Left hindlimb (tissue), 1 donor: ENCODE measurements at places on chromosomes 1 and 21.
A peak's percentile ranks its signal among the peaks of the same experiment; 100 is the strongest.

DNA sequence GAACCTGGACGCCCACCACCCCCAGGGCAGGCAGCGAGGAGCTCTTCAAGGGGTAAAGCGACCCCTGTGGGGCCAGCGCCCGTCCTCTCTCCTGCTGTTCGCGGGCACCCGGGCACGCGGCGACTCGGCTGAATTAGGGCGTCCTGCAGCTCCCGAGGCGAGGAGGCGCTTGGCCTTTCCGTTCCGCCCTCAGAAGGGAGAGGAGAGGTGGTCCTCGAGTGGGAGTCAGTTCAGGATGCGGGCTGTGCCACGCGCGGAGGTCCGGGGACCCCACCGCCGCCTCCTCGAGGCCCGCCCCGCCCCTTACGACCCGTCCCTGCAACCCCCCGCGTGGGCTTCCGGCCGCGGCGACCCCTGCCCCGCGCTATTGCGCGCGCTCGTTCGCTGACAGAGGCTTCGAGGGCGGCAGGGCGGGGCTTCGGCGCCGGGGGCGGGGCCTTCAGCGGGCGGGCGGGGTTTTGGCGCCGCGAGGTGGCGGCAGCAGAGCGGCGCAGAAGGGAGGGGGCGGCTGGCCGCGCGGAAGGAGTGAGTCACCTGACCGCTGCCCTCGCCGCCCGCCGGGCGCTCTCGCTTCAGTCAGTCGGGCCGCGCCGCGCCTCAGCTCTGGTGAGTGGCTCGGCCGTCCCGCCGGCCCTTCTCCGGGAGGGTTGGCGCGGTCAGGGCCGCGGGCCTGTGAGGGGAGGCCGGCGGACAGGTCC, at the start of gene BACH1:
BACH1 (plus strand) TSS at position 575 of the 698 bp plus-strand sequence. CDS start 22,359 bp downstream, outside the sequence.
- peak; percentile 93 for DNase-seq

DNA sequence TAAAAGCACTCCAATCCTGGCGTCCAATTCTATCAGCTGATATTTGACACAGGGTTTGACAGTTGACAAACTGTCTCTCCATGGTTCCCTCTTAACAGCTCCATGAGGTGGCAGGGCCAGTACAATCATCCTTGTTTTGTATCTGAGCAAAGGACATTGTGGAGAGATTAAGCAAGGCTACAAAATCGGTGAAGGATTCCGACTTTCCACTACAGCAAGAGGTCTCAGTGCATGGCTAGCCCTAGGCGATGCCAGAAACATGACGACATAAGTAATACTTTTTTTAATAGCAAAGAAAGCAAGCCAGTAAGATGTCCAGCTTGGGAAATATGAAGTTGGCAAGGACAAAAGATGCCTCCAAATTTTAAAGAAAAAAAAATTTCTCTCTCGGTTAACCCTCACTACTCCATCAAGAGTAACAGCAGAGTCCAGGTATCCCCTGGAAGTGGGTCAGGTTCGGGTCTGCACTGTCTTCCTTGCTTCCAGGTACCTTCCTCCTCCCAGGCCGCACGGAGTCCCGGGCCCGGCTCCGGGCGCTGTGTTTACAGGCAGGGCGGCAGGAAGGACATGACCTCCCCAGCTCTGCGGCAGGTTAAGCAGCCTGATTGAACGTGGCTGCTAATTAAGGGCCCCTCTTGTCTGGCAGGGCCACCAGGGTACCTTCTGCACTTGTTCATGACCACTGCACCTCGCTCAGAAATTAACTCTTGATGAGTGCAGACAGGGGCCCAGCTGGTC, 106.1 kb downstream of the SIM2 start:
- no peak for DNase-seq

DNA sequence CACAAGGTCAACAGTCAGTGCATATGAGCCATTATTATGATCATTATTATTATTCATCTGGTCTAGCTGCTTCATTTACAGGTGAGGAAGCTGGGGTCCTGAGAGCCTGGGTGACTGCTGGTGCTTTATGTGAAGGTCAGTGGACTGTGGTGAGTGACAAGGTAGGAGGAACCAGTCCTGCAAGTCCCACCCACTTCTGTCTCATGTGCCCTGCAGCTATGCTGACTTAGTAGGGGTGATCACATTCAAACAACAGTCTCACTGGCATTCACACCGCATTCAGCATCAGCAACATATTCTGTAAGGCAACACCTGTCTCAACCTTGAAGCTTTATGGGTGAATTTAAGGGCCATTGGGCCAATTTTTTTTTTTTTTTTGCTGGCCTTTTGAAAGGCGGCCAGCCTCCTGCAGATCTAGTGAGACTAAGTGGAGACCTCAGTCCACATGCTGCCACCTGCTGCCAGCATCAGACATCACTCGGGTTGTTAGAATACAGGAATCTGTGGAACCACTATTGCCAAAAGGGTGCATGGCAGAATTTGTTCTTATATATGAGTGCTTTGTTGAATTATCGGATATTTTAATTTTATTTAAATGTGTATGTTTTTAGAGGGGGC, 59.9 kb upstream of the CACNA1E start:
- DNase-seq, result no peak

DNA sequence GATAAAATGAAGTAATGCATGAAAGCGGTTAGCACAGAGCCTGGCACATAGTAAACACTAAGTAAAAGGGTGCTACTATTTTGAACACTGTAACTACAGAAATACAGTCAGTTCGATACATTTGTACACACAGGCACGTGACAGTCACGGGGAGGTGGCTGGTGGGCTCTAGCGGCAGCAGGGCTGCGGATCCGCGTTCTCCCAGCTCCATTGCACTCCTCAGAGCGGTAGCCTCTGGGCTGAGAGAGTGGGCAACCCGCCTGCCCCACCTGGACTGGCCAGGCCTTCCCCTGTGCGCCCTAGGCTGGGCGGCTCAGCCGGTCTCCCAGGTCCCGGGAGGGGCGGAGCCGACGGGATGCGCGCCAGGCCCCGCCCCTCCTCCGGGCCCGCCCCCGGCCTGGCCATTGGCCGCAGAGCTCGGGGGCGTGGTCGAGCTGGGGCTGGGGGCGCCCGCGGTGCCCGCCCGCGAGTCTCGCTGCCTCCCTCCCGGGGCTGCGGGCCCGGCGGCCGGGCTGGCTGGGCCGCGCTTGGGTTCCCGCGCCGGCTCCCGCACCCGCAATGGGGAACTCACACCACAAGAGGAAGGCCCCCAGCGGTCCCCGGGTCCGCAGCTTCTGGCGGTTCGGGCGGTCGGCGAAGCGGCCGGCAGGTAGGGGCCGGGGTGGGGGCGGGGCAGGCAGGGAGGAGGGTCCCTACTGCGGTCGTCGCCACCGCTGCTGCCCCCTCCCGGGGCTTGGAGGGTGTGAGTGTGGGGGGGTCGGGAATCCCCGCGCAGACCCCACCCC, 51.2 kb upstream of the SYNC start:
- DNase-seq, result peak; percentile 73

- DNase-seq, result no peak
Measured at GRCh38 chr1:52253421-52253820, 111.5 kb downstream of the ZFYVE9 start.

- DNase-seq, result no peak
Measured at GRCh38 chr1:206101351-206102045, 15.7 kb downstream of the AVPR1B start.

DNA sequence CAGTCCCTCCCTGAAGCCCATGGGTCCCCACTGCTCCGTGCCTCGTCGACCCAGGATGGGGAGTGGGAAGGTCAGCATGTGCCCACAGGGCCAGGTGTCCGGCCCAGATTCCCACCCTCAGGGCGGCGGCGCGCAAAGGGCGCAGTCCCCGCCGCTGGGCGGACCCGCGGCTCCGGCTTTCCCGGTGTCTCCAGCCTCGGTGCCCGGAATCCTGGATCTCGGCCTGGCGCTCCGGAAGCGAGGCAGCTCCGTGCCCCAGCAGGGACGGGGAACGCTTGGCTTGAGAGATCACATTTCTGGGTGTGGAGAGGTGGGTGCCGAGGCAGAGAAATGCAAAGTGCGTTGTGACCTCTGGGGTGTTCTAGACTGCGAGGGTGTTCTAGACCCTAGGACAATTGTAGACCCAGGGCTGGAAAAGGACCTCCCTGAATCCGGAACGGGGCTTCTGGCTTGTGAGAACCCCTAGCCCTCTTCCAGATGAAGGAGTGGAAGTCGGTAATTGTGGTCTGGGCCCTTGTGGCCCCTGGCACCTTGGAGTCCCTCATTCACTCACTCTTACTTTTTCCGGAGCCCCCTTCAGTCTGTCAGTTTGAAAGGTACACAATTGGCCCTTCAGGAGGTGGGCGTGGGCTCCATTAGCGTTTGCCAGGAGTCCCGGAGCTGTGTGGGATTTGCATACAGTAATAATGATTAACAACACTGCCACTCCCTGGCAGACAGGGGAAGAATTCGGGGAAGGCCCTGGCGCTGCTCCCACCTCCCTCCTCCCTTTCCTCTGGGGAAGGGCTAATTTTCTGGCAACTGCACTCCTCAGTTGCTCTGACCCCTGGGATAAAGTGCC, 1.6 kb upstream of the KCND3 start:
- DNase-seq, result peak; percentile 52

DNA sequence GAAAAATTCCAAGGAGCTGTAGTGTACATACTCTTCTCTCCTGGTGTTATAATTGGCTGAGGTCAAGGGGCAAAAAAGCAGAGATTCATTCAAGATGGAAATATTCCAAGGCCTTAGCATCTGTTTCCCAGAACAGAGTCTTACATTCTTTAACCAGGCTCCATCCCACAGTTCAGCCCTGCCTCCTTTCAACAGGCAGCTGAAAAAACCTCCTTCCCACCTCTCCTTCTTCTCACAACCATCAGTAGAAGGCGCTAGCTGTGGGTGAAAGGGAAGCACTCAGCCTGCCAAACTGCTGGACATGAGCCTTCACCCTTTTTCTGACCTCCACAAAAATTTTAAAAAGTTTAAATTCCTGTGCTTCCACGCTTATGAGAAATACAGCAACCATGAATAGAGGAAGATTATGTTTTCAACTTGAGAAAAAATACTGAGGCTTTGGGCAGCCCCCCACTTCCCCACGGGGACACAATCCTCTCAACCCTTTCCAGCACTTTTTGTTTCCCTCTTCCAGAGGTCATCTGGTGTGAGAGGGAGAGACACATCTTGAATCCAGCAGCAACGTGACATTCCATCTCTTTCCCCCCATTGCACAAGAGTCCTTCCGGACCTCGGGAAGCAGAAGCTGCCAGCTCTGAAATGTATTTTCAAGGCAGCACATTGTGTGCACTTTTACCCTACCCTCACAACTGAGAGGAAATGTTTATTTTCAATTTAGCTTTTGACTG, 43.2 kb upstream of the FMO2 start:
- peak; percentile 85 for DNase-seq

- DNase-seq, result no peak
Measured at GRCh38 chr1:218259800-218260199, 25.3 kb upstream of the RRP15 start.

DNA sequence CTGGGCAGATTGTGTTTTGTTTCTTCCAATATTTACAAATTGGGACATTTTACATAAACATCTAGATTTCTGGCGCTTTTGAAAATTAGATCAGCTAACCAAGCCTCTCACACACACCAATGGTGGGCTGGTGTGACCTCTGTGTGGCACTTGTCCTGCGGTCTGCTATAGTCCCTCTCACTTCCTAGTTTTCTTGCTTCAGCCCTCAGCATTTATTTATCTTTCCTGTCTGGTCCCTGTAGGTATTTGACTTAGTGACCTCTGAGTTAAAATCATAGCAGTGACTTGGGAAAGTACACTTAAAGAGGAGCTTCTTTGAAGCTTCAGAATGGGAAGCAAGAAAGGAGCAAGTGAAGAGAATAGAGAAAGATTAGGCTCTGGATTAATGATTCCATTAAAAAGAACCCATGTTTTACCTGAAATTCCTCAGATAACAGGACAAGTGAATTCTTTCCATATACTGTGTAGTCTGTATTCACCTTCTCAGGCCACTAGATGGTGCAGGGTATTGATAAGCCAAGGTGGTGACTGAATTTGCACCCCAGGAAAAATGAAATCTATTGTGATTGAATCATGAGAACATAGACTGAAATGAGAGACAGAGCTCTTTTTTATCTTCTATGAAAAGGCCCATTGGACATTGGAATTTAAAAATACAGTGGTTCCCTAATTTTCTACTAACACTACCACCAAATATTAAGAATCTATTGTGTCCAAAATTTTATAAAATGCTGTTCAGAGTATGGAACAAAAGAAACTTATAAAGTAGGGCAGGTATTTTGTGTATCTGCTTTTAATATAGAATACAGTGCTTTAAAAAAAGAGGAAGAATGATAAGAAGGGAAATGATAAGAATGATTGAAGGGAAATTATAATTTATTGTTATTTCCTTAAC, 7.1 kb upstream of the DIPK1A start:
- DNase-seq, result no peak

DNA sequence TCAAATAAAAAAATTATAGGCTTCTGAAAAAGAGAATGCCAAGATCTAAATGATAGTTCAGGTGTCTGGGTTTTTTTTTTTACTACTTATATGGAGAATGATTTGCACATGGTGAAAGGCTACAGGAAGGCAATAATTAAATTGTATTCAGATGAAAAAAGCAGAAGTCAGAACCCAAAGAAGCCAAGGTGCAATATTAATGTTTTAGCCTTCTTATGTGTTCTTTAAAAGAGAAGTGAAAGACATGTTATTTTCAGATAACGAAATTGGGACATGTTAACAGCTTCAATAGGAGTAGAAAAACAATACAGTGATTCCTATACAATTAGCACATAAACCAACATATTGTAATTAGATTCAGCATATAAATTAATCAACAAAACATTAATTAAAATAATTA, 452.9 kb upstream of the PRMT6 start:
- no peak for DNase-seq

DNA sequence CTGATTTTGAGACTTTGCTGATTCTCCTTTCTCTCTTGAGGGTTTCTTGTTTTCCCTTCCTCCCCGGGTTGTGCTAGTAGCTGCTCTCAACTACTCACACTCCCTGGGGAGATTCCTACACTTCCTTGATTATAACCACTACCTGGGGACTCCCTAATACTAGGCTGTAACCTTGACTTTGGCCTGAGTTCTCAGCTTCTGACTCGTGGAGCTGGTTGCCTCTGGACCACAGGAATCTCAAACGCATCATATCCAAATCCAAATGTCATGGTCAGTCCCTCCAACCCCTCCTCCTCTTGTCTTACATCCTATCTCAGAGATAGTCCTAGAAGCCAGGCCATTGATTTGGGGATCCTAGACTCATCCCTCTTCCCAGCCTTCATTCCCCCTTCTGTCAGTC, 12.0 kb downstream of the MOV10 start:
- no peak for DNase-seq

DNA sequence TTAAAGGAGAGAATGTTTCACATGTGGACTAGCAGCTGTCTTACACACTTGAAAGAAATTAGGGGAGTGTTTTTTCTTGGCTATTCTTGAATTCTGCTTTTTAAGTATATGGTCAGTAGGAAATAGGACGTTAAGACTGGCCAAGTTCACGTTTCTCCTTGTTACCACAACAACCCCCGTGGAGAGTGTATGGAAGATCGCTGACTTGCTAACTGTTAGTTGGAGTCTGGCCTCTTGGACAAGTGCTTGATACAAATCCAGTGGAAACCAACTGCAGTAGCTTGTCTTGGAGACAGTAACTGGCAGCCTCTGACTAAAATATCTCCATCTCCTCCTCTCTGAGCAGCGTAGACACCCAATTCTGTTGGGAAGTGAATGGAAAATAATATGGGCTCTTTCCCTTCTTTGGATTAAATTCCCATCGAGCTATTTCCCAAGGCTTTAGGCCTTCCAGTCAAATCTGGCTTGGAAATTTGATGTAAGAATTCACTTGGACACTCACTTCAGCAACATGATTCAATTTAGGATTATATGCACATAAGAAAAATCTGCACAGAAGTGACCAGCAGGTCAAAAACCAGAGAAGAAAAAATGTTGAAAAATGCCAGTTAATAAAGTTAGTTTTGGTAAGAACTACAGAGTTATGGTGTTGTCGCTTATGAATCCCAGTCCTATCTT, 3.6 kb upstream of the NFIA start:
- peak; percentile 80 for DNase-seq

GRCh38 chr1:104932949-104933679, 1183.4 kb downstream of the AMY1C start:
- DNase-seq, result peak; percentile 30
